ENCODE measurements at places on chromosomes 7 and 10. TPM values are rescaled to one million over a fixed set of nuclear protein-coding genes. Genes with fewer than 3 reads are reported as not detected.

DNA sequence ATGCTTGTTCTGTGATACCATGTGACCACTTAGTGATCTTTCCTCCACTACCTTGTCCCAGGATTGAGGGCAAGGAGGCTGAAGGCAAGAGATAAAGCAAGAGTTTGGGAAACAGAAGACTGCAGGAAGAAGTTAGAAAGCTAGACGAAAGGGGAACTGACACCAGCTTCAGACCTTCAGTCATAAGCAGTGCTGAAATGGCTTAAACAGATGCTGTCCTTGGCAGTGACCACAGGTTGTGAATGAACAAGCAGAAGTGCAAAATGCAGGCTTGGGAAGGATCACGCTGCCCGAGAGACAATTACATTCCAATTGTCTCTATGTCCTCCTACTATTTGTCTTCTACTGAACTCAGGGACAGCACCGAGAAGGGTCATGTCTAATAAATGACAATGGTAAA lies 704.9 kb upstream of the AUTS2 start:
- DNase-seq = no peak

DNA sequence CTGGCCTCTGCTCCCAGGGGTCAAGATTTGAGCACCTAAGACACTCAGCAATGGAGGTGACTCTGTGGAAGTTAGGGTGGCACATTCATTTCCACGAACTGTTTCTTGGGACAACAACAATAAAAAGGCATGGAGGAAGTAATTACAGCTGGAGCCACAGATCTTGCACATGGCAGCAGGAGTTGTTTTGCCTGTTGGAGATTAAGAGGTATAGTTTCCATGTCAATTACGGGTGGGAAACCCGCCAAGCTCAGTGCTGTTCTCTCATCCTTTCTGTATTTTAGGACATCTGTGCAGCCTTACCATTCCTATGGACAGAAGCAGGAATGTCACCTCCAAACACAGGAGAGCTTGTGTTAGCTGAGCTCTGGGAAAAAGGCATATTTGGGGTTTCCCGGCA lies 201.2 kb downstream of the SNX10 start:
- no peak for DNase-seq

- DNase-seq = no peak
Observed at GRCh38 chr10:79275105-79275430, 72.2 kb upstream of the PPIF start.

DNA sequence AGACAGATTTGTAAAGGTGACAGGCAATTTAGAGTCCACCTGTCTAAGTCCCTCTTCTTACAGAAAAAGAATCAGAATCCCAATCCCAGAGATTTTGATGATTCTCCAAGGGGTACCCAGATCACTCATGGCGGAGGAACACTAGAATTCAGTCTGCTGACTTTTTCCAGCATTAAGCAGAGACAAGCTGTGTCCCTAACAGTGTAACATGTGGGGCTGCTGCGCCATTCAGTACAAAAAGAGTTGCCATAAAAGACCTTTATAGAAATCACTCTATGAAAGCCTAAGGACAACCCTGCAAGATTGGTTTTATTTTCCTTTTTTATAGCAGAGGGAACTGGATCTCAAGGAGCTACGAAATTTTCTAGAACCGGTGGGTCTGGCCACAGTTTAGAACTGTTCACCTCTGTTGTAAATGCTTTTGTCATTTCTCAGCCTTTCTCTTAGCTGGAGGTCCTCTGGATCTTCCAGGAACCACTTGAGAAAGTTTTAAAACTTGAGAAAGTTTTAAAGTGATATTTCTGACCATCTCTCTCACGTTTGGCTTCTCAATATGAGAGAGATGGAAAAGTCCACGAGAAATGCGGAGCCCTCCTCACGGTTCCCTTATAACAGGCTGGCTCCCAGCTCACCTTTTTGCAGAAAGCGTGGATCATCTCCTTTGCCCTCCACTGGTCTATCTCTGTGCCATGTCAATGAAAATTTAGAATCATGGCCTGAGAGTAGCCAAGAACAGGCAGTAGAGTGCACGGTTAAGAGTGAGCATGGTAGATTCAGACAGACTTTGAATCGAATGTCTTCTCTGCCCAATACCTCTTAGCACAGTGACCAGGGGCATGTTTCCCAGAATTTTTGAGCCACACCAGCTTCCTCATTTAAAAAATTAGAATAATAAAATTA lies 826 bp downstream of the GIMAP7 start:
- DNase-seq = peak; percentile 36

DNA sequence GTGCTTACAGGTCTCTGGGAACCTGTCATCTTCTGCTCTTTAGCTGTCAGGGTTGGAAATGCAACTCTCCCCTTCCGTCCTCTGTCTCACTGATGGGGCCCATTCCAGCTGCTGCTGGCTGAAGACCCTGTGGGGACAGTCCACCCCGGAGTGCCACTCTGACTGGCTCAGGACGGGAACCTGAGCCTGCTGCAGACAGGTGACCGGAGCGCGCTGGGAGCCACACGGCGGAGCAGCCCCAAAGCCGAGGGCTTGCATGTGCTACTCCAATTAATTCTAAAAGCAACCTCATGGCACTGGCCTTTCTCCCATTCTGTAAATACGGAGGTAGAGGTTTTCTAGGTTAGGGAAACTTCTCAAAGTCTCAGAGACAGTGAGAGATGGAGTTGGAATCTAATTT lies 223.5 kb upstream of the PITRM1 start:
- no peak for DNase-seq

- DNase-seq = no peak
Observed at GRCh38 chr7:142457146-142457703, 199.4 kb upstream of the PRSS58 start.

DNA sequence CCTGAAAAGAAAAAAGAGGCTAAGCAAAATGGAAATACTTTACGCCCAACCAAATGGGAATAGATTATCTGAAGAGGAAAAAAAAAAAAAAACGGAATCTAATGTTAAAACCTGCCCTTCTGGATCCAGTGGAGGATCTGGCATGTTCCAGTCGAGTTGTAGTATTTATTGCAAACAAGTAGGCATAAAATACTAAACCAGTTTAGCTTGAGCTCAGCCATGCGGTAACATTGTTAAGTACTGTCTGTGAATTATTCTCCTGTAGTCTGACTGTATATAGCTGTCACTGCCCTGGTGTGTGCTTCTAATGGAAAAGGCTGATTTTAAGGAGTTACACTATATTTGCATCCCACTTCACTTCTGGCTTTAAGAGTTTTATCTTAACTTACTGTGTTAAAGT lies 40.3 kb downstream of the CELF2 start:
- no peak for DNase-seq

DNA sequence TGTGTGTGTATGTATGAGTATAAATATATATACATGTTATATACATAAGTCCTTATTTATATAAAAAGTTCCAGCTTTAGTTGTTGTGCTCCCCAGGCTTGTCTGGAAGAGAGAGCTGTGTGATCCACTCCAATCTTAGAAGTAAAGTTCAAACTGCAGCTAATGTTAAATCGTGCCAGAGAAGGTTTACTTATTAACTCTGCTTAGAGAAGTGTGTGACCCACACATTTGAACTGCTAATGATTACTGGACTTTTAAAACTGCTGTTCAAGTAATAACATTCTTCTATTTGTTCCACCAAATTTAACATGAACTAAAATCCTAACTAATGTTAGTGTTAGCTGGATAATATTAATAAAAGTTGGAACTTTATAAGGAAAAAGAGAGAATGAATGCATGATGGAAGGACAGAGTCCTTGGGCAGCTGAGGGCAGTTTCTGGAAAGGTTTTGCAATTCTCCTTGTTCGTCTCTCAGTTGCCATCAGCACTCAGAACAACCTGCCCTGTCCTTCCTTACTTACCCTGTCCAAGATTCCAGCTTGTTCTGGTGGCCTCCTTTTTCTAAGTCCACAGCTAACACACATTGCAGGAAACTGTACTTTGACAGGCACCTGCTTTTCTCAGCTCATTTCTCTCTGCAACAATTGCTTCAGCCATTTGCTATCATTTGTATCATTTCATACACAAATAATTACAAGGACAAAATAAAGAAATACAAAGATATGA lies 162.6 kb downstream of the FAM107B start:
- DNase-seq = no peak

- DNase-seq = no peak
Observed at GRCh38 chr10:63751836-63752235, 230.6 kb downstream of the REEP3 start.

DNA sequence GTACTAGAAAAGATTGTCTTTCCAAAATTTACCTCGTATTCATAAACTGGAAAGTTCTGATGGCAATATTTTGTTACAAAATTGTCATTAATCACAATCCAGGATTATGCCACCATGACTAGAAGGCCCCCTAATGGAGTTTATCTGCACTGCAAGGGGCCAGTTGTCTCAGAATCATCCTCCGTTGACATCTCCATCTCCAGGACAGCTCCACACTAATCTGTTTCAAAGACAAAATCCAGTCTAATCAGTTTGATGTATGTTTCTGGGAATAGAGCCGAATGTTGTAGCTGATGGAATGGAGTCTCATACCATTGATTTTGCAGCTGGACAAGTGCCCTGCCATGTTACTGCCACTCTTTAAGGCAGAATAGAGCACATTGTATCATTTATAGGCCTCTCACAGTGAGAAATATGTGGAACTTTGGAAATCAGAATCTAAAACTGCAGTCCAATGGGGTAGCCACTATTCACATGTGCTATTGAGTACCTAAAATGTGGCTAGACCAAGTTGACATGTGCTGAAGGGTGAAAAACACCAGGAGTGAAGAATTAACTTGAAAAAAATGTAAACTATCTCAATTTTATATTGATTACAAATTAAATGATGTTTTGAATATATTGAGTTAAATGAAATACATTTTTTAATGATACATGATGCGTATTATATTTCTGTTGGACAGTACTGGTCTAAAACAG lies 38.3 kb upstream of the TOMM7 start:
- DNase-seq = no peak

GRCh38 chr10:27369880-27370279 lies 129.3 kb upstream of the ACBD5 start:
- DNase-seq = no peak

DNA sequence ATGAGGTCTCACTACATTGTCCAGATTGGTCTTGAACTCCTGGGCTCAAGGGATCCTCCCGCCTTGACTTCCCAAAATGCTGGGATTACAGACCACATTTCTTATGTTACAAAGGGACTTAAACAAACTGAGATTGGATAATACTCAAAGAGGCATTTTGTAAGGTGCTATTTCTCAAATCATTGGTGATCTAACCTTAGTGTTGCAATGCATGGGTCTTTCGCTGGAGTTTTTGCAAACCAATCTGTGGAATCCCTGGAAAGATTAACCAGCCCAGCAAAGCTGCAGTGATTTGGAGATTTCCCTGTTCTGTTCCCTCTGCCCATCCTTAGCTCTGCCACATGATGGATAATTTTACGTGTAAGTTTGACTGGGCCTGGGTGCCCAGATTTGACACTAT lies 20.4 kb upstream of the ECHDC3 start:
- no peak for DNase-seq

GRCh38 chr10:114914560-114914959 lies 23.4 kb upstream of the TRUB1 start:
- DNase-seq = no peak

GRCh38 chr10:66713387-66713786 lies 212.4 kb upstream of the LRRTM3 start:
- DNase-seq = no peak

The NCF1 gene
- 6.5 TPM for total RNA-seq

The ALOX5 gene
- total RNA-seq = 39.8 TPM

The RHBDD2 gene
- 46.7 TPM for total RNA-seq

The TRIM4 gene
- 55.9 TPM for total RNA-seq

The SOSTDC1 gene
- not detected for total RNA-seq

The NUPR2 gene
- total RNA-seq = not detected

The MEST gene
- total RNA-seq = 5.6 TPM

The NUTM2B gene
- total RNA-seq = 2.5 TPM

The MKI67 gene
- 1.5 TPM for total RNA-seq

The C10orf105 gene
- total RNA-seq = 0.30 TPM

The ITIH2 gene
- total RNA-seq = not detected

Data from T-cell (primary cell).